ENCODE measurements at places on chromosomes 7 and 10. TPM values are rescaled to one million over a fixed set of nuclear protein-coding genes. Genes with fewer than 3 reads are reported as not detected.

The TAS2R41 gene
- not detected for total RNA-seq

DNA sequence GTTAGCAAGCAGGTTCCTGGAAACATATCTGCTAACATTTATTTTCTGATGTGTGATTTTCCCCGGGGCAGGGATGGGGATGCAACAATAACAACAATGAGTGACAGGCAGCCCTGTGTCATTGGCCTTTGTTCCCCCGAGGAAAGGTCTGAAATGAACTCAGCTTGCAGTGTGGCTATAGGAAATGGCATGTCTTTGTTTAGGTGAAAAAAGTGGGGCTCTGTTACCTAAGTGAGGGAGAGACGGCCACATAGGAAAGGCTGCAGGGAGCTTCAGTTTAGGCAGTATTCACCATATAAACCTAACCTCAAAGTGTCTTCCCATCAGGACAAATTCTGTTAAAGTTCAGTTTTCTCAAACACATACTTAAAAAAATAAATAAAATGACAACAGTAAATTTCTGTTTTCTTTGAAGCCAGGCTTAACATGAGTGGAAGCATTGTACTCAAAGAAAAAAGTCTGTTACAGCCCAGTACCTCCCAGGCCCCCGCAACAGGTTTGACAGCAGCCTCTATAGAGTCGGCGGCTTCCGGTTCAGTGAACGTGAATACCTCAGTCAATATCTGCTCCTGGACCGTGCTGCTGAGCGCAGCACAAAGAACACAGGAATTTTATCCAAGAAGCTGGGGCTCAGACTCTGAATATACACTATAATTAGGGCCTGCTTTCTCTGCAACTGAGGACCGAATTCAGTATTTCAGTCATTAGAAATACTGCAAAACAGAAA, 168.3 kb downstream of the GLI3 start:
- DNase-seq = no peak

- DNase-seq = no peak
Observed at GRCh38 chr7:121824276-121824675, 48.7 kb upstream of the PTPRZ1 start.

DNA sequence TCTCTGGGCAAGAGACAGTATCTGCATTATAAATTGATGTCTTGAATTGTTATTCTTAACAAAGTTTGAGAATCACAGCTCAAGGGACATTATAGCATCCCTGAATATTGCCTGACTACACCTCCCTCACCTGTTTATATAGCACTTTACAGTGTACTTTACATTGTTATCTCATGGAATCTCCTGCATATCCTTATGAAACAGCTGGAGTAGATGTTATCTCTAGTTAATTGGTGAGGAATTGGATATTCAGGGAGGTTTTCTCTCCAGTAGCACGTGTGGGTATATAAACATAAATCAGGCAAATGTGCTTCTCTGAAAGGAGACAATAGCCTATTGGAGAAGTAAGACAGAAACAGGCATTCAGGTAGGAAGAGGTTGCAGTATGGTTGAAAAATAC, 117.2 kb downstream of the SRI start:
- DNase-seq = no peak

- DNase-seq = no peak
Observed at GRCh38 chr7:1850976-1851571, 181.0 kb downstream of the ELFN1 start.
